ENCODE measurements at places on chromosomes 2 and 18.

DNA sequence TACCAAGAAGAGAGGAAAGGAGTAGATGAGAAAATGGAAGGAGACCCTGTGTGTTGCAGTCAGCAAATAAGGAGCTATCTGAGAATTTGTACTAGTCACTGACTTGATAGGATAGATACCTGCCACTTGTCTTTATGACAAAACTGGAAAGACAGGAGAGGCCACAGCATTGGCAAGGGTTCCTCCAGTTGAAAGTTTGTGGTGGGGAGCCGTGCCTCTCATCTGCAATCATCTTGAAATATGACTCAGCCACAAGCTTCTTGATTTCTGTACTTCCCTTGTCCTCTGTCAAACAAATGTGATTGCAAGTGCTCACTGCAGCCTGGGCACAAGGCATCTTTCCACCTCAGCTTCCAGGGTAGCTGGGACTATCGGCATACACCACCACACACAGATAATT, 99.1 kb downstream of the GREB1L start:
- no peak for DNase-seq

DNA sequence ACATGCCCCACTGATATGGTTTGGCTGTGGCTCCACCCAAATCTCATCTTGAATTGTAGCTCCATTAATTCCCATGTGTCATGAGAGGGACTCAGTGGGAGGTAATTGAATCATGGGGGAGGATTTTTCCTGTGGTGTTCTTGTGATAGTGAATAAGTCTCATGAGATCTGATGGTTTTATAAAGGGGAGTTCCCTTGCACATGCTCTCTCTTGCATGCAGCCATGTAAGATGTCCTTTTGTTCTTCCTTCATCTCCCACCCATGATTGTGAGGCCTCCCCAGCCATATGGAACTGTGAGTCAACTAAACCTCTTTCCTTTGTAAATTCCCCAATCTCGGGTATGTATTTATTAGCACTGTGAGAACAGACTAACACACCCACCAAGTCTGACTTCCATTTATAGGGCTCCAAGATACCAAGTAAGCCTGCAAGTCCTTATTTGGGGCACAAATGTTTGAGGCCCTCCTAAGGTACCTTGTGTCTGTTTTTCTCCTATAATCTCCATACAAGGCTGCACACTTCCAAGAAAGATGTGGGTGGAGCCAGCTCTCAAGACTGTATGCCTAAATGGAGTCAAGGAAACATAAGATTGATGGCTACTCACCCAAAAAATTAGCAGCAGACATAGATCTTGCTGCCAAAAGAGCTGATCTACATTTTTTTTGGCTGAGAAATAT, 364.7 kb downstream of the TXNL1 start:
- no peak for DNase-seq

DNA sequence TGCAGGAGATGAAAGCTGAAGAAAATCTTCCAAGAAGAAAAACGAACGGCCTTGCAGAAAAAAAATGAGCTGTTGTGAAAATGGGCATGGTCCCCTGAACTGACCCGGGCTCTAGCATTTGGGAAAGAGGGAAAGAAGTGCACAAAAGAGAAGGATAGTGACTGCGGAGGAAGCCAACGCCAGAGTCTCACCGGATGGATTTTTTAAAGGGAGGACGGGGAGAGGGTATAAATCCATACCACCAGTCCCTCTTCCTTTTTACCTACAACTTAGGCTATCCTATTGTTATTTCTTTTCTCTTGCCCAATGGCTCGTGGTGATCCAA, 601 bp downstream of the WDR35 start:
- no peak for DNase-seq

DNA sequence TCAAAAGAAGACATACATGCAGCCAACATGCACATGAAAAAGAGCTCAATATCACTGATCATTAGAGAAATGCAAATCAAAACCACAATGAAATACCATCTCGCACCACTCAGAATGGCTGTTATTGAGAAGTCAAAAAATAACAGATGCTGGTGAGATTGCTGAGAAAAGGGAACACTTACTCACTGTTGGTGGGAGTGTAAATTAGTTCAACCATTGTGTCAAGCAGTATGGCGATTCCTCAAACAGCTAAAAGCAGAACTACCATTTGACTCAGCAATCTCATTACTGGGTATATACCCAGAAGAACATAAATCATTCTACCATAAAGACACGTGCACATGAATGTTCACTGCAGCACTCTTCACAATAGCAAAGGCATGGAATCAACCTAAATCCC, 95.5 kb upstream of the XIRP2 start:
- DNase-seq, result no peak

DNA sequence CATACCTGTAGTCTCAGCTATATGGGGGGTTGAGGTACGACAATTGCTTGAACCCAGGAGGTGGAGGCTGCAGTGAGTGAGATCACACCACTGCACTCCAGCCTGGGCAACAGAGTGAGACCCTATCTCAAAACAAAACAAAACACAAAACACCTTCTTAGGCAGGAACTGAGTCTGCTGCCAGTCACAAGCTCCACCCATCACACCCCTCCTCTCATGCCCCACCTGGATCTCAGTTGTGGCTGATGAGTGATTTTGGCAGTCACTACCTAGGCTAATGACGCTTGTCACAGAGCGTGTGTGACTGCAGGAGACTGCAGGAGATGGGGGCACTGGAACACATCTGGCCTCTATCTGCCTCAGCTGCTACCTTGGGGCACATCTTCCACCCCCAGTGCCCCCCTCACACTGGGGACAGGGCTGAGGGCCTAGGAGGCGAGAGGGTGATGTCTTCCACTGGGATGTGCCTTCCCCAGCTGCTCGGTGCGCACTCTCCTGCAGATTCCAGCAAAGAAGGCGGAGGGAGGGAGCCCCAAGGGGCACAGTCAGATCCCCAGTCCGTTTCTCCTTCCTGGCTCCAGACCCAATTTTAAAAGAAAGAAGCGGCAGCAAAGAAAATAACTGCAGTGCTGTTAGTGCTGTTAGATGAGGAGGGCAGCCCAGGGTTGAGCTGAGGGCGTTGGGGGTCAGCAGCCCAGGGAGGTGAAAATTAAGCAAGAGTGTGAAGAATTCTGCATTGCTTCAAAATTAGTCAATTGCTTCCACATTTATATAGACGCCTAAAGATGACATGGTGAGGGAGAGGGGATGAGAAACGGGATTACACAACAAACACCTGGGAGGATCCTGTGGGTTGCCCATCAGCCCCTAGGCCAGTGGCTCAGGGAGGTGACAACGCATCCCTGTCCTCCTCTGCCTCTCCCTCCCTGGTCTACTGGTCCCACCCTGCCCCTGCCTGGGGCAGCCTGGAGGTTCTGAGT, 143.6 kb upstream of the HAAO start:
- DNase-seq, result no peak

DNA sequence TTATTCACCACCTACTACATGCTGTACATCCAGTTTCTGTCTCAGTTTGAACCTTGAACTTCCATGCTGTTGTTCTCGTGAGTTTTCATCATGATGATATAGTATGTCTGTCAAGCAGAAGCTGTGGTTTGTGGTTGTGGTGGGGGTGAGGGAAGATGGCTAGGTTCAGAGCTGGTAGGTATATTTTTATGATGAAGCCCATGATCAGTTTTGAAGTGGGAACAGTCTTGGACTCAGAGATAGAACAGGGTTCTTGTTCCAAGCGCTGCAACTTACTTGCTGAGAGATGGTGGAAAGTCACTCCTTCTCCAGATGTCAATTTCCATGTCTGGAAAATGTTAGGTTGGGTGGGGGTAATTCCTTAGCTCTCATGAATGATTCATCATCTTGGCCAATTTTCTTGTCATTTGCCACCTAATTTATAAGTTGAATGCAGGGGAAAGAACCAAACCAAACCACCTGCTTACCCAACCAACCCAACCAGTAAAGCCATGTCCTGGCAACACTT, 21.6 kb downstream of the PMAIP1 start:
- DNase-seq, result peak; percentile 23

DNA sequence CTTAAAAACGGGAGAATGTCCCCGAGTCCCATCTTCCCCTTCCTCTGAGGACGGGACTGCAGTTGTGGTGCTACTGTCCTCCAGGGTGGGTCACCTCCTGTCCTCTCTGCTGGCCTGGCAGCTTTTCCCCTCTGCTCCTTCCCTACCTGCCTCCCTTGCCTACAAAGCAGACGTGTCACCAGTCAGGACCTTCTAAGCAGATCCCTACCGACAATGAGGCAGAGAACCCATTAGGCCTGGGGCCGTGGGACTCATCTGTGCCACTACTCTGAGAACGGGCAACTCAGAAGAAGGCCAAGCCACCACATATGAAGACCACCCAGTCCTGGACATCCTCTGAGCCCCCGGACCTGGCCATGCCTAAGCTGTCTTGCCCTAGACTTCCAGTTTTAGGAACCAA, 103.0 kb upstream of the TEX51 start:
- DNase-seq, result no peak

DNA sequence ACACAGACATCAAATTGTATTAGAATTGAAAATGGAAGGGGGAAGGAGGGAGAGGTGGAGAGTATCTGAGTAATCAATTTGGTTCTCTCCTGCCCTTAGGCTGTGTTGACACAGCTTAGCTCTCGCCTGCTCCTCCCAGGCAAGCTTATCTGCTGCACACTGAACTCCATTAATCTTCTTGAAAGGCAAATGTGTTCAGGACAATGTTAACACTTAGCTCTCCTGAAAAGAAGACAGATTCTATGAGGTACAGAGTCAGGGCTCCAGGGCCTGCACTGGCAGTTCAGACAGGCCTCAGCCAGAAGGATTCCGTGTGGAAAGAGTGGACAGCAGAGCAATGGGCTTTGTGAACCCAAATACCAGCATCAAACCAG, 430.0 kb upstream of the TNP1 start:
- DNase-seq, result no peak

DNA sequence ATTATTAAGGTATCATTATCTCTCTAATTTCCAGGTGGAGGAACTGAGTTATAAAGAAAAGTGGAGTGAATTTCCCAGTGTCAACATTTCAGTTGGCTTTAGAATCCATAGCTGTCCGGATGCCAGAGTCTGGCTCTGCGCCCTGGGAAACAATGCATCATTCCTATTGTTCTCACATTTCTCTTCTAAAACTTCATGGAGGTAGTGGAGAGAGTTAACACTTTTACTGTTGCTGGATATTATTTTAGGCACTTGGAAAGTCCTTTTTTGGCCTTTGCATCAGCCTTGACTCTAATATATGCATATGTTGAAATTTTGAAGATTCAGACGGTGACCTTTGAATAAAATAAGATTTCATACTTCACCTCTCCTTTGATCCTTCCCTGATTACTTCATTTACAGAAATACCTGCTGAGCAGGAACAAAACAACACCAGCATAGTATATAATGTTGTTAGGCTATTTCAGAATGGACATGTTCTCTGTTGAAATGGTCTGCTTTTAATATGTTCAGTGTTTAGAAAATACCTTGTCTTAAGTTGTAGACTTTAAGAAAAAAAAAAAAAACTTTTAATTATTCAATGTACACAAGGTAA, 148.8 kb downstream of the EPHA4 start:
- DNase-seq, result no peak

DNA sequence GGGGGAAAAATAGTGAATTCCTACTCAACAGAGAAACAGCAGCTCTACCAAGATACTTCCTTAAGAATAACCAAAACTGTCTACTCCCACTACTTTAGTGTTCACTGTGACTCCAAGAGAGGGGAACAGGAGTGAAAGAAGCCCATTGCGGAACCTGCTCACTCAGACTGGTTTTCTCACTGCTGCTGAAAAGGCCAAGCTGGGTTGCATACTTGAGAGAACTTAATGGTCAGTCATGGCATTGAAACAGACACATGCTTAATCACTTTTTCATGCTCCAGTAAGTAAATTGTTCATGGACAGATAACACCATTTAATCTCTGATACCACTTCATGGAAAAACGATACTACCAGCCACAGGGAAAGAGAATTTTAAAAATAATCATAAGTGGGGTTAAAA, 35.7 kb upstream of the SLC8A1 start:
- no peak for DNase-seq

- no peak for DNase-seq
Measured at GRCh38 chr2:100197631-100198153, 55.3 kb upstream of the AFF3 start.

DNA sequence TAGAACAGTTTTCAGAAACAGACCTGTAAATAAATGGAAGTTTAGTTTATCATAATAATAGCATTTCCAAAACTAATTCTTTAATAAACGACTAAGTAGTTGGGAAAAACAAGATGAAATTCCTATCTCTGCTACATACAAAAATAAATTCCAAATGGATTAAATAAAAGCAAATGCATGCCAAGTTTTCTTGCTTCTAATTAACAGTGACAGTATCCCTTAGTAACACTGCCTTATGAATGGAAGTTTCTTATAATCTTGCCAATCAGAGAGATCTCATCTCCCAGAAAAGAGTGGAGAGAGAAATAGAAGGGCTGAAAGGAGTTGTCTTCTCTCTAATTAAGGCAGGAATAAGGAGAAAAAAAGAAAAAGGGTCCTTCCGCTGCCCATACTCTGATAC, 133.9 kb downstream of the GFPT1 start:
- DNase-seq, result no peak

DNA sequence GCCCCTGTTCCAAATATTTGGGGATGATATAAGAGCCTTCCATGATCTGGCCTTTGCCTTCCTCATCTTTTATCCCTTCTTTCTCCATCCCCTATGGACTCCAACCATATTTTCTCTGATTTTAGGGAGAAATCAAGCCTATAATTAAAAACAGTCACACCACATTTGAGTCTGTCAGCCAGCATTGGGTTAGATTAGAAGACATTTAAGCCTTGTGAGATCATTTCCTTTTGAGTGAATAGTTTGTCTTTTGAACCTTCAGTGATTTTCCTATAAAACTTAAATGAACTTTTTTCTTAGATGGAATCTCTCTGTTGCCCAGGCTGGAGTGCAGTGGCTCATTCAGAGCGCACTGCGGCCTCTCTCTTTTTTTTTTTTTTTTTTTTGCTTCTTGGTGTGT, 7.6 kb upstream of the C18orf32 start:
- no peak for DNase-seq

DNA sequence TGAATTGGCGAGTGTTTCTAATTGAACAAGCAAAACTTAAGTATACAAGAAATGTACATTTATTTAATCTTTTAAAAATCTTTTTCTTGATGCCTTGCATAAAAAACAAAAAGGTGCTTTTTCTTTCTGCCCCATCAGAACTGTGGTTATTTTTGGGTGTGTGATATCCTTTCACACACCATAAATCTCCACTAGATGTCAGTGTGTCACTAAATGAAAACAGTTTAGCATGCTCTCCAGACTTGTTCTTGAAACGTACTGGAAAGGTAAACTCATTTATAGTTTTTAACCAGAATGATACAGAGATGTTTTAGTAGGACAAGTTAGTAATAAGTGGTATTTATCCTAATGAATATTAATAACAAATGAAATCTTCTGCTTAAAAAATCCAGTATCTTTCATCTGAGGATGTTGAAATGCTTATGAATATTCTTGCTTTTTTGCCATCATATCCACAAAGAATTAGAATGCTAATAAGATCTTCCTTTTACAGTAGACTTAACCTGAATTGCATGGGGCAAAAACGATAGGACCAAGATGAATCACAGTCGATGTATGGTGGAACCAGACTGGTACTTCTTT, 96.8 kb downstream of the UBE2E3 start:
- no peak for DNase-seq

GRCh38 chr2:239444626-239445577, 44.1 kb upstream of the HDAC4 start:
- DNase-seq, result no peak

GRCh38 chr2:25362434-25363145, 20.9 kb upstream of the DNMT3A start:
- DNase-seq, result peak; percentile 49

GRCh38 chr18:12540751-12541150, 117.2 kb downstream of the SPIRE1 start:
- DNase-seq, result no peak
